GM23248 (cell line): ENCODE measurements at places on chromosomes 5 and 9.

GRCh38 chr9:134811673-134812342 is 68.8 kb upstream of the FCN2 start:
- peak; percentile 91 for DNase-seq

DNA sequence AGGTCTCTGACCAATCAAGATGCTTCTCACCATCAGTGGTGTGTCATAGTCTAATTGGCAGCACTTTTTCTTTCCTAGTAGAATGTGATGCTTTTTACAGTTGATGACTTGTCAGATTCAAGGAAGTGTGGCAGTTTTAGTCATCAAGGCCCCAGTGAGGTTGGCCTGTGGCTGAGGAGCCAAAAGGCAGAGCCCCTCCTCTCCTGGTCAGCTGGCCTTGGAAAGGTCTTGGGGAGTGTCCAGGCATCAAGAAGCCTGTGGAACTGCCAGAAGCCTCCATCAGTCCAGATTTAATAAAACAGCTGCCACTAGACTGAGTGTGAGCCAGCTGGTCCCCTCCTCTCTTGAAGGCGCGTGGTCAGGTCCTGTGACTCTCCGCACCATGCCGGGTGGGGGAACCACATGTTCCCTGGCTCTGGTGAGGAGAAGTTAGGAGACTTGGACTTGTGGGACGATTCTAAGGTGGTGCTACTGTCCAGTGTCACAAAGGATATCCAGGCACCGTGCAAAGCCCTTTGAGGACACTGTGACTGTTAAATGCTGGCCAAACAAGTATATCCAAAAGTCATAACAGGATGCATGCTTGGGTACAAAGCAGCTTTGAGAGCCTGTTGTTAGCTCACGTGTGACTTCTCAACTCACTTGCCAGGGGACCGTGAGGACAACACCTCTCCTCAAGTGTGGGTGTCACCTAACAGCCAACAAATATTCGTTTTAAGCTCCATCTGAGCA is 6.1 kb upstream of the ANGPTL2 start:
- peak; percentile 65 for DNase-seq

DNA sequence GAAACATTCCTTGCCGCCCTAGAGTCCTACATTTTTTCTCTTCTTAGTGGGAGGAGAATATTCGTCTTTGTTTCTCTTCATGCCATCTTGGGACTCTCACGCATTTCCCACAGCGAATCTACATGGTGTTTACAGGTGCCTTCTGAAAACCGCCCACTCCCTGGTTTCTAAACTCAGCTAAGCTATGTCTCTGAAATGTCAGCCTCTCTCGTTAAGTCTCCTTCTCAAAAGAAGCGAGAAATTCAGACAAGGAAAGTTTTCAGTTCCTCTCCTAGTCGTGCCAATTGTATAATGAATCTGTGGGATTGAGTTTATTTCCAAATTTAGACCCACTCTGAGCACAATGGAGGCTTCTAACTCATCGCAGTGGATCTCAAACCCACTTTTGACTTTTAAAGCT is 186.8 kb upstream of the NFIB start:
- DNase-seq = no peak

GRCh38 chr9:120353506-120353905 is 226.5 kb downstream of the CDK5RAP2 start:
- DNase-seq = peak; percentile 75

- peak; percentile 82 for DNase-seq
These were observed 977 bp downstream of the MGAT4B start for GRCh38 chr5:179805529-179806249.
